Lung (tissue), 17 donors: ENCODE measurements at places on chromosomes 2 and 18. TPM values are rescaled to one million over a fixed set of nuclear protein-coding genes. Genes with fewer than 3 reads are reported as not detected.
A peak's percentile ranks its signal among the peaks of the same experiment; 100 is the strongest.

The CGREF1 gene
- 0.57 TPM for total RNA-seq

The GREB1L gene
- 1.2 TPM for total RNA-seq

The HNMT gene
- 45.9 TPM for total RNA-seq

The GPAT2 gene
- total RNA-seq, result 4.4 TPM

The ALS2 gene
- 21.1 TPM for total RNA-seq

The FOXI3 gene
- not detected for total RNA-seq

The PFN4 gene
- total RNA-seq, result 0.49 TPM

GRCh38 chr2:110828330-110828729 lies 96.0 kb downstream of the ACOXL start:
- H3K27ac ChIP-seq, result no peak overlapping the region
- H3K36me3 ChIP-seq, result no peaks in the 10 kb centered on the region
- H3K4me1 ChIP-seq, result no peaks in the 10 kb centered on the region
- no peak overlapping the region for H3K4me3 ChIP-seq

GRCh38 chr2:40219141-40219540 lies 232.7 kb downstream of the SLC8A1 start:
- H3K36me3 ChIP-seq, result no peaks in the 10 kb centered on the region
- no peak overlapping the region for H3K4me3 ChIP-seq
- H3K27ac ChIP-seq, result no peak overlapping the region
- no peak for DNase-seq
- peaks cover 8% of the 10 kb centered on the region for H3K4me1 ChIP-seq

- no peak for DNase-seq
- no peak overlapping the region for H3K27ac ChIP-seq
- H3K4me3 ChIP-seq, result no peak overlapping the region
- peaks cover 8% of the 10 kb centered on the region for H3K27me3 ChIP-seq
These were observed 133.8 kb upstream of the TWIST2 start for GRCh38 chr2:238714038-238714528.

DNA sequence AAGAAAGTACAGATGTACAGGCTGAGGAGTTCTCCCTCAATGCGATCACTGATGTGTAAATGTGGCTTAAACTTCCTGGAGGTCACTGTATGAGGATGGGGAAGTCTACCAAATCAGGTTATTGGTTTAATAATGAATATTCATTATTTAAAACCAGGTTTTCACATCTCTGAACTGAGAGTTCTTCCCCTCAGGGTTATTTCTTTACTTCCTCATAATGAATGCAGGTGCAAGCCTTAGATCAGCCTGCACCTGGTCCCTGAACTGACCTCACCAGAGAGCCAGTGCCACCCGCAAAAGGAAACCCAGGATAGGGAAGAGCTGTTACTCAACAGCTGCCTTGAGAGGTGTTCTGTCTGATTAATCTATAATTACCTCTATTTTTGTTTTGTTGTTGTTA lies 369.0 kb downstream of the EPHA4 start:
- H3K27ac ChIP-seq, result no peak overlapping the region
- no peak for DNase-seq
- H3K27me3 ChIP-seq, result no peaks in the 10 kb centered on the region
- H3K4me1 ChIP-seq, result peaks cover 9% of the 10 kb centered on the region

DNA sequence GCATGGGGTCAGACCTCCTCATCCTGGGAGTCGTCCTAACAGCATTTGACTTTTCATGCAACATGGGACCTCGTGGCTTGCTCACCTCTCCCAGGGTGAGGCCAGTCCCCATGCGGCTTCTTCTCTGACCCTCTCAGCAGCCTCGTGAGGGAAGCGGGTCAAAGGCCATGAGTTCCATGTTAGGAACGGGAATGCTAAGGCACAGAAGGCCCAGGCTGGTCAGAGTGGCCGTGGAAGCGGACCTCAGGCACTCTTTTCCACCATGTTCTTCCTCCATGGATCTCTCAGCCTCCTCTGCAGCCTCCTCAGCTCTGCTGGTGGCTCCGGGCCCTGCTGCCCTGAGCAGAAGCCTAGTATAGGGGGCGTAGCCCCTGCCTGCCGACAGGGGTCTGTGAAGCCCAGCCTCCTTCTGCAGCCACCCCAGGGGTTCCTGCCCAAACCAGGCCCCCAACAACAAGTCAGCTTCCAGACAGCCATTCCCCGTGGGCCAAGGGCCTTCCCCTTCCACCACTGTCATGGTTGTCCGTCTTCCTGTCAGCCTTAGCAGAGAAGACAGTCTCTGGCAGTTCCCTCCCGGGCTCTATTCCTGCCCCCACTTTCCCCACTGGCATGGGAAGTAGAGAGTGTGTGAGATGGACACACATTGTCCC lies 60.0 kb upstream of the OTOF start:
- H3K4me3 ChIP-seq, result no peak overlapping the region
- no peak for DNase-seq
- no peak overlapping the region for H3K27ac ChIP-seq
- no peaks in the 10 kb centered on the region for H3K4me1 ChIP-seq

DNA sequence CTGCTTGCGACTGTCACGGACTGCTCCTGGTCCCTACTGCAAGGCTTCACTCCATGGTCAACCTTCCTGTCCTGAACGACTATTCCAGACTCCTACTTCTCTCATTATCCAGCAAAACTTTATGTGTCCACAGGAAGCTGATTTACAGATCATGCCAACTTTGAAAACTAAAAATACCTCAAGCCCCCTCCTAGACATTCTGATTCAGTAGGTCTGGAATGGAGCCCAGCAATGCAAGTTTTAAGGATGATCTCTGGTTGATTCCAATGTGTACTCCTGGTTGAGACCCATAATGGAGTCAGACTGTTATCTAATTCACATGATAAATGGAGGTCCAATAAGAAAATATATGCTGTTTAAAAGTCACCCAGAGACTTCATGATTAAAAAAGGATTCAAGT lies 13.1 kb upstream of the LRATD1 start:
- H3K4me3 ChIP-seq, result no peak overlapping the region
- H3K36me3 ChIP-seq, result no peaks in the 10 kb centered on the region
- no peak overlapping the region for H3K27ac ChIP-seq
- H3K27me3 ChIP-seq, result no peaks in the 10 kb centered on the region
- H3K4me1 ChIP-seq, result no peaks in the 10 kb centered on the region
- no peak for DNase-seq

DNA sequence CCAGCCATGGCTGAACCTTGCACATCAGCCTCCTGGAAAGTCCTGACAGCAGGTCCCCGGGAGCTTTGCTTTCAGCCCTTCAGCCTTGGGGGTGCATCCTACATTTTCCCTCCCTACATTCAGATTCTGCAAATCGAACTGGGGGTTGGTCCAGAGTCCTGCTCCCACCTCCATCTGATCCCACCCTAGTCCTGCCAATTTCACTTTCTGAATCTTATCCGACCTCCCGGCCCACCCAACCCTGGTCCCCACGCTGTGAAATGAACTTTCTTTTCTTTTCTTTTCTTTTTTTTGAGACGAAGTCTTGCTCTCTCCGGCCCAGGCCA lies 47.8 kb upstream of the ODC1 start:
- no peak for DNase-seq
- H3K36me3 ChIP-seq, result no peaks in the 10 kb centered on the region
- no peak overlapping the region for H3K4me3 ChIP-seq
- no peak overlapping the region for H3K27ac ChIP-seq

- peak; percentile 60 for DNase-seq
- peak within 1 kb of the TSS; percentile 66 for H3K4me3 ChIP-seq
- H3K4me1 ChIP-seq, result peaks cover 5% of the 10 kb centered on the region
- H3K36me3 ChIP-seq, result no peaks in the 10 kb centered on the region
- no peak within 1 kb of the TSS for H3K27ac ChIP-seq
These were observed at the start of gene PSTPIP2 for GRCh38 chr18:46071653-46072375. TSS of gene PSTPIP2 (minus strand) at chr18:46072260. CDS start at chr18:46072188, 72 bp downstream.

DNA sequence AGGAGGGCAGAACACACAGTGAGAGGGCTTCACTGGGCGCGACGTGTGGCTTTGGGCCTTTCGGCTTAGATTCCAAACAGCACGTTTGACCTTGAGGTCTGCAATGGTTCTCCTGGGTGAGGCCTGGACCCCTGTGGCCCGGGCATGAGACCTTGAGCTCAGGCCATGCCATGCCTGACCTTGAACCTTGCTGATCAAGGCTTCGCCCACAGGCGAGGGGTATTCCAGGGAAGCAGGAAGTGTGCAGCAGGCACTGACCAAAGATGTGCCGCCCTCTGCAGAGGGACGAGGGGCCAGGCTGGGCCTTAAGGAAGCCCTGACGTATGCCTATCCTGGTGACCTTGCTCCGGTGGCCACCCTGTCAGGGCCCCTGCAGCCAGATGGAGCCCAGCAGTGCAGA lies 178.3 kb upstream of the HDAC4 start:
- no peaks in the 10 kb centered on the region for H3K36me3 ChIP-seq
- no peak overlapping the region for H3K27ac ChIP-seq
- no peaks in the 10 kb centered on the region for H3K27me3 ChIP-seq
- no peak for DNase-seq

- H3K36me3 ChIP-seq, result peaks cover 3% of the 10 kb centered on the region
- H3K4me3 ChIP-seq, result no peak overlapping the region
- no peak overlapping the region for H3K27ac ChIP-seq
- DNase-seq, result no peak
These were observed 157.2 kb upstream of the ZC3H15 start for GRCh38 chr2:186328838-186329237.

- no peak overlapping the region for H3K4me3 ChIP-seq
- DNase-seq, result no peak
- peaks cover 22% of the 10 kb centered on the region for H3K36me3 ChIP-seq
- peaks cover 39% of the 10 kb centered on the region for H3K4me1 ChIP-seq
These were observed 5.1 kb downstream of the TRIB2 start for GRCh38 chr2:12721566-12722446.
